ENCODE measurements at places on chromosomes 5 and 9.

DNA sequence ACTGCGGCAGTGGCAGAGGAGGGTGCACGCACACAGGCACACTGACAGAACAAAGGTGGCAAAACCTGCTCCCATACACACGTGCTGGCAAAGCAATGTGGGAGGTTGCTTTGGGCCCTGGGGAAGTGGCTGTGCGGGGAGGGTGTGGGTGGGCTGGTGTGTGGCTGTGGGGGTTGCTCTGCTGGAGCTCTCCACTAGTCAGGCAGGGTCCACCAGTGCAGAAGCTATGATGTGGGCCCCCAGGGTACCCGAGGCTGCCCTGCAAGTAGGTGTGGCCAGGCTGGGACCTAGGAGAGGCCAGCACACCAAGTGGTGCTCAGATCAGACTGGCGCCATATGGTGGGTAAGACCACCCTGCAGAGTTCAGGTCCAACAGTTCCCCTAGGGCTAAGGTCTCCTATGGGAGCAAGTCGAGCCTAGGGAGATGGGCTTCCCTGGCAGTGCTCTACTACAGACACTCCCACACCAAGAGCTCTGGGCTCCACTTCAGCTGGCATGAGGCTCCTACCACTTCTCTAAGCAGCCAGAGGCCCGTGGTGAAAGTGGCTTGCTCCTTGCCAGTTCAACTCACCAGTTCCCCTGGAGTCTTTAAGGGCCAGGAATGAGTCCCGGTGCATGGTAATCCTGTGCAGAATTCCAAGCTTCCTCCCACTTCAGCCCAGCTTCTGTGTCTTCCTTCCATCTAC, 46.2 kb upstream of the IFNE start:
- DNase-seq = no peak

- DNase-seq = no peak
These were observed 3.5 kb upstream of the LRRC14B start for GRCh38 chr5:187617-188451.

DNA sequence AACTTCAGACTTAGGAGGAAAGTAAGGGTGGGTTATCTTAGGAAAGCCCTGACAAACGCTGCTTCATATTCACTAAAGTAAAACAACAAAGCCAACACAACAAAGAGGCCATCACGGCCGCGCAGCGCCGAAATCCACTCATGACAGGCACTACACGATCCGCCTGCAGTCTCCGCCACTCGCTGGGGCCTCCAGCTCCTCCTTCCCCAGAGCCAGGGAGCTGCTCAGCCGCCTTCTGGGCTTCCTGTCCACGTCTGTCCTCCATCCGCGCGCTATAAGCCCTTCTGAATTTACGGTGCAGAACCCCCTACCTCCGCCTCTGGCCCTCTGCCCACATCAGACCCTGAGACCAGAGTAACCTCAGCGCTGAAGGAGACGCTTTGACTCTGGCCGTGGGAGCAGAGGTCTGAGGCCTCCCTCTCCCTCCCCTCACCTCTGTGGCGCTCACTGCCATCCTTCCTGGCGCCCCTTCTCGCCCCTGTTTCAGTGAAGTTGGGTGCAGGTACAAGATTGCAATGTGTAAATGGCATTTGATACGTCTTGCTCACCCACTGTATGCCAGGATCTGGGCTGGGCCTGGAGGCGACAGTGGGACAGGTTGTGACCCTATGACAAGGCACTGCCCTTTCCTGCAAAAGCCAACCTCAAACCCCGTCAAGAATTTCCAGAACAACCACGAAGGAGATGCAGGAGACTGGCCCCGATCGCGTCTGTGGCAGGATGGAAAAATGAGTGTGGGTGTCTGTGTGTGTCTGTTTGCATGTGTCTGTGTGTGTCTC, 74.9 kb upstream of the PHYKPL start:
- no peak for DNase-seq

- DNase-seq = peak; percentile 89
These were observed 48.5 kb downstream of the PLGRKT start for GRCh38 chr9:5389109-5389732.

GRCh38 chr5:52043137-52043536, 659.9 kb downstream of the ISL1 start:
- DNase-seq = no peak

DNA sequence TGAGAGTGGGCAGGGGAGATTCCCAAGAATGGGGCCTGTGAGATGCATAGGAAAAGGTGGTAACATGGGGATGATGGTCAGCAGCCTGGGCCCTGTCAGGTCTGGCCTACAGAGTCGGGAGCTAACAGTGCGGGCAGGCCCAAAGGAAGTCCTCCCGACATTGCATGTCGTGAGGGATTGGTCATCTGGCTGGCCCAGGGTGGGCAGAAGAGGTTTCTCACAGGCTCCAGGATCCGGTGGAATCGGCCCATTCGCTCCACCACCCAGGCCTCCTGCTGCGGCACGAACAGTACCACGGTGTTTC, 514 bp downstream of the STOML2 start:
- DNase-seq = no peak

GRCh38 chr5:176660860-176661641, 13.8 kb downstream of the TSPAN17 start:
- peak; percentile 77 for DNase-seq

GRCh38 chr9:38003230-38003629, 65.8 kb downstream of the SHB start:
- DNase-seq = peak; percentile 36

- no peak for DNase-seq
These were observed 3.2 kb upstream of the NUP214 start for GRCh38 chr9:131122158-131122557.

DNA sequence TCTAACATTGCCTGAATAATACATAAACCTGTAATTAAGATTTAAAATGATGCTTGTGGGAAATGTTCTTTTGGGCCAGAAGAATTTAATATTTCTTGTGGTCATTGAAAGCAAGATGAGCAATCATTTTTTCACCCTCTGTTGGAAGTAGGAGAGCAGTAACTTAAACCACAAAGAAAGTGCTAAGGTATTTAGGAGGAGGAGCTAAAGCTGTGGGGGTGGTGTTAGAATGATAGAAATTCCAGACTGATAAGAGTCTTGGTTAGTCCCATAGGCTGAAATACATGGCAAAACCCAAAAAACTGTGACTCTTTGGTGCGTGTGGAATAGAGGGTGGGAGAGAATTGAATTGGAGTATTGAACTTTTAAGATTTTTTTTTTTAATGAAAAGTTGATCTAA, 247.0 kb downstream of the YTHDC2 start:
- DNase-seq = no peak

- no peak for DNase-seq
These were observed 95.0 kb downstream of the CFAP90 start for GRCh38 chr5:7755958-7756357.

GRCh38 chr9:91536211-91536691, 112.6 kb upstream of the NFIL3 start:
- DNase-seq = no peak

GRCh38 chr9:136437430-136437829, 2.2 kb downstream of the INPP5E start:
- no peak for DNase-seq

GRCh38 chr5:160260881-160261815, 31.8 kb downstream of the FABP6 start:
- no peak for DNase-seq

DNA sequence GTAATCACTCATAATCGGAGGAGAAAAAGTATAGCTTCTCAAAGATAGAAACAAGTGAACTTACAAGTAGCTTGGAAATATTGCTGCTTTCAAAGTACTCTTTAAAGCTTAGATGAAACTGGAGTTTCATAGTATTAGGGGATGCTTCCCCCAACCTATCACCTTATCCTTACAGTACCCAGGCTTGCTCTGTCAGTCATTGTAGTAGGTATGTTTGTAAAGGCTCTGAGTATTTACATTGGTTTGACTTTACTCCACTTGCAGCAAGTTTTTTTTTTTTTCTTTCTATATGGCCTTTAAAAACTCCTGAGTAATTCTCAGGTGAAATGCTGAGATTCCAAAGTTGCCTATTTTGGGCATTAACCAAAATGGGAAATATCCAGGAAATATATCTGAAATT, 84.8 kb downstream of the CD180 start:
- DNase-seq = no peak

- DNase-seq = no peak
These were observed 11.7 kb downstream of the SPDL1 start for GRCh38 chr5:169595172-169595820.

- peak; percentile 12 for DNase-seq
These were observed 21.6 kb downstream of the LPCAT1 start for GRCh38 chr5:1502046-1502736.

DNA sequence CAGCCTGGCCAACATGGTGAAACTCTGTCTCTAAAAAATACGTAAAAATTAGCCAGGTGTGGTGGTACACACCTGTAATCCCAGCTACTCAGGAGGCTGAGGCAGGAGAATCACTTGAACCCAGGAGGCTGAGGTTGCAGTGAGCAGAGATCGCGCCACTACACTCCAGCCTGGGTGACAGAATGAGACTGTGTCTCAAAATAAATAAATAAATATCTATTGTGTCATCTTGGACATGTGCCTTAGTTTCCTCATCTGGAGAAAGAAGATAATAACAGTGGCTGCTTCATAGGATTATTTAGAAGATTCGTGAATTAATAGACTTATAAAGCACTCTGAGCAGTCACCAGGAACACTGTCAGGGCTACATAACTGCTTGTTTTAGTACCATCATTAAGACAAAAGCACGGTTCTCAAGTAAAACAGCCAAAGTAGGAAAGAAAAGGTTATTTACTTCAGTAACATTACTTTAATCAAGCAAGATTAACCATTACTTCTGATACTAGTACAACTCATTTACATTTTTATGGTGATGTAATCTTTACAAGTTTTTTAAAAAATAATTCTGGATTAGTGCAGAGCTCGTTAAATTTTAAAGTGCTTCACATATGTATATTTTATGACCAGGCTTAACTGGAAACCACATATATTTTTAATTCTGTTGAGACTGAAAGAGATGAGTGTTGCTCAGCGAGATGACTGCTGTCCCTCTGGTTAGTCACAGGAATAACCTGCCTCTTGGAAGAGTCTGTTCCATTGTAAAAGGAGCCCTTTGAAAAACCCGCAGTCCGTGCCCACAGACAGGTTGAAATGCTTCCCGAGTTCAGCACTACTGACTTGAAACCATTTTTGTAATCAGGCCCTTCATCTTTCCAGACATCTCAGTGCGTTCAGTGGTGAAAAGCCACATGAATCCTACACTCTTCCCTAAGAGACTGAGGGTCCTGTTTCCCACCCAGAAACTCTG, 36.7 kb downstream of the ANKH start:
- no peak for DNase-seq

- peak; percentile 42 for DNase-seq
These were observed 779 bp downstream of the PKN3 start for GRCh38 chr9:128702949-128703615.

DNA sequence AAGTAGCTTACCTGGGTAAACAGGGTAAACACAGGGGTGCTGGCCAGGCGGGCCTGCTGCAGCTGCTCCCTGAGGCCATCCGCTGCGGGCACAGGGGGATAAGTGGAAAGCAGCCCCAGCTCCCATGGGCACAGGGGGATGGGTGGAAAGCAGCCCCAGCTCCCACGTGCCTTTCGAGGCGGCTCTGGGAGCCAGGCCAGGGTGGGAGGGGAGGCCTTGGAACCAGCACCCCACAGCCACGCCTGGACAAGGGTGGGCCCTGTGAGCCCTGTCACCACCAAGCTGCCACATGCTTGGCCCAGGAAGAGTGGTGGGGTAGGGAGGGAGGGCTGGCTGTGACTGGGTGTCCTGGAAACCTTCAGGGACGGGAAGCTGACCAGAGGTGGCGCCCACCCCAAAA, 7.8 kb upstream of the CARD9 start:
- no peak for DNase-seq

DNA sequence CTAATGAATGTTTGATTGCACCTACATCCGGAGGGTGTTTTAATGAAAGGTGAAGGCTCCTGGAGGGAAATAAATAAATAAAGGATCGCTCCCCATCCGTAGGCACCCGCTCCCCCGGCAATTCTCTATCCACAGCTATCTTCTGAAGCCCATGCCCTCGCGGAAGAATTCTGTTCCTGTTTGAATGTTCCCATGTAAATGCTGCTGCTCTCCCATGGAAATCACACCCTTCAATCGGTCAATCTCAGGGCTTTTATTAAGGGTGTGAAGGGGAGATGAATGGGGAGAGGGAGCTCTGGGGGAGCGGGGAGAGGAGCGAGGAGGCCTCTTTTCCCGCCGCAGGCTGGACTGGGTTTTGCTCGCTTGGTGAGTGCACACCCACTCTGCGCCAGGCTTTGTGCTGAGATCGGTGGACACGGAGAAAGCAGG, 21.1 kb upstream of the ARAP3 start:
- DNase-seq = no peak

GRCh38 chr5:594226-594860, 17.8 kb upstream of the CEP72 start:
- DNase-seq = no peak

- no peak for DNase-seq
These were observed 31.2 kb downstream of the ERMP1 start for GRCh38 chr9:5801739-5802113.

GRCh38 chr5:1497242-1497777, 26.4 kb downstream of the LPCAT1 start:
- DNase-seq = no peak

DNA sequence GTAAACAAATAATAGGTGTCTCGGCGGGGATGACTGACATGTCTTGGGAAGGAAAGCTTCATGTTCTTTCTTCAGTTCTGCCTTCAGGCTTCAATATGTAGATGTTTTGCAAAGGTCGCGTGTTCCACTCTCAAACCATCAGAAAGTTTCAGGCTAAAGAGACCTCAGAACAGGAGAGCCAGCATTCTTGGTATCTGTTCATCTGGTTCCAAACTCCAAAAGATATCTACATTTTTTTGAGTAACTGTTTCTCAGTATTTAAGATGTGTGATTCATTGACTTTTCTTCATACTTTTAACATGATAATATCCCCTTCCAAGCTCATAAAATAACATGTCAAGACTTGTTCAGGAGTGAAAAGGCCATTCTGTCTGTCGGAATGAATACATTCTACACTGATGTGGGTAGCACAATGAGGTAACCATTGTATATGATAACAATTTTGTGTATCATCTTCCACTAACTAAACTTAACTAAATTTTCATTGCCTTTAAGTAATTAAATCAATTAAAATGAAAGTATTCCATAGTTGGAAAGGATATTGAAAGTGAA, 183.6 kb downstream of the CFAP90 start:
- no peak for DNase-seq

- no peak for DNase-seq
These were observed 97.4 kb downstream of the CDH9 start for GRCh38 chr5:26940994-26941393.

- DNase-seq = peak; percentile 27
These were observed 36.2 kb upstream of the ANKRD55 start for GRCh38 chr5:56269216-56269927.

- no peak for DNase-seq
These were observed 1.9 kb upstream of the MTMR12 start for GRCh38 chr5:32314658-32315057.

DNA sequence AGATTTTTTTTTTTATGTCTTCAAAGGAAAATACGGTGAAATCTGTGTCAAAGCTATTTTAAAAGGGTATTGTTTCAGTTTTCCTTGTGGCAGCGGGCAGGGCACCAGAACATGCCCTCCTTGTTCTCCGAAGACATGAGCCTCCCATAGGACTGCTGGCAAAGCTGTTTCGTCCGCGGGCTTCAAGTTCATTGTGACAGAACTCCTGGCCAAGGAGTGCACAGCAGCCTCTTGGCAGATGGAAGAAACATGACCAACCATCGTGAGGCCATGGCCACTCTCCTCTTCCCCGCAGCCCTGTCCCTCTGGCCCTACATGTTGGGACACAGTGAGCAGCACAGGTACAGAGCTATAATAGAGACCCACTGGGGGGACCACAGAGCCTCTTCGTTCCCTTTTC, 99.5 kb downstream of the AOPEP start:
- DNase-seq = no peak
